ENCODE measurements at places on chromosomes 11 and 22. TPM values are rescaled to one million over a fixed set of nuclear protein-coding genes. Genes with fewer than 3 reads are reported as not detected.

- no peaks in the 10 kb centered on the region for H3K36me3 ChIP-seq
- no peak overlapping the region for H3K4me3 ChIP-seq
- DNase-seq, result no peak
- H3K27me3 ChIP-seq, result no peaks in the 10 kb centered on the region
- no peak overlapping the region for H3K27ac ChIP-seq
- 0 out of 2 replicates have a peak, but pooled peaks cover 6% of the 10 kb centered on the region for H3K4me1 ChIP-seq
These were observed 6.3 kb downstream of the GRIK4 start for GRCh38 chr11:120517801-120518291.

- no peak for DNase-seq
- H3K27ac ChIP-seq, result no peak overlapping the region
- H3K36me3 ChIP-seq, result peaks cover 11% of the 10 kb centered on the region
These were observed 4.2 kb downstream of the SCGB1C1 start for GRCh38 chr11:196786-197731.

DNA sequence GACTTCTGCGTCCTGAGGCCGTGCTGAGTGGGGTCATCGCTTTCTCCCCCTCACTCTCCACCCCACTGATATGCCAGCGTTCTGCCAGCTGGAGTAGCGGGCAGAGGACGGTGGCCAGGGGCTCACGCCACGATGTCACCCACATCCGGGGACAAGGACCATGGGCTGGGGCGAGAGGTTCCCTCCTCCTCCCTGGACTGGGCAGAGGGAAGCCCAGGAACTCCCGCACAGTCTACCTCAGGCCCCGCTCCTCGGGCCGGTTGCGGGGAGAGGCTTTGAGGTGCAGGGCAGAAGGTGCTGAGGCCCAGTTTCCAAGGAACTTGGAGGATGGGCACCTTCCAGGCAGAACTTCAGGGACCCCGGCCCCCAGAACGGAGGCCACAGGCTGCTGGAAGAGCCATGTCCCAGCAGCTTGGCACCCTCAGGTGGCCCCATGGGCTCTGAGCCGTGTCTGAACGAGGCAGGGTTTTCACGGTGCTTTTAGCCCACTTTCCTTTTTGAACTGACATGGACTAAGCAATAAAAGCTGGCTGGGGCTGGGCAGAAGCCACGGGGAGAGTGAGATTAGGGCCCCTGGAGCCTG is 25.4 kb downstream of the ADAMTS15 start:
- H3K4me3 ChIP-seq, result no peak overlapping the region
- no peaks in the 10 kb centered on the region for H3K27me3 ChIP-seq
- no peaks in the 10 kb centered on the region for H3K36me3 ChIP-seq
- H3K27ac ChIP-seq, result no peak overlapping the region
- H3K4me1 ChIP-seq, result peaks cover 22% of the 10 kb centered on the region

DNA sequence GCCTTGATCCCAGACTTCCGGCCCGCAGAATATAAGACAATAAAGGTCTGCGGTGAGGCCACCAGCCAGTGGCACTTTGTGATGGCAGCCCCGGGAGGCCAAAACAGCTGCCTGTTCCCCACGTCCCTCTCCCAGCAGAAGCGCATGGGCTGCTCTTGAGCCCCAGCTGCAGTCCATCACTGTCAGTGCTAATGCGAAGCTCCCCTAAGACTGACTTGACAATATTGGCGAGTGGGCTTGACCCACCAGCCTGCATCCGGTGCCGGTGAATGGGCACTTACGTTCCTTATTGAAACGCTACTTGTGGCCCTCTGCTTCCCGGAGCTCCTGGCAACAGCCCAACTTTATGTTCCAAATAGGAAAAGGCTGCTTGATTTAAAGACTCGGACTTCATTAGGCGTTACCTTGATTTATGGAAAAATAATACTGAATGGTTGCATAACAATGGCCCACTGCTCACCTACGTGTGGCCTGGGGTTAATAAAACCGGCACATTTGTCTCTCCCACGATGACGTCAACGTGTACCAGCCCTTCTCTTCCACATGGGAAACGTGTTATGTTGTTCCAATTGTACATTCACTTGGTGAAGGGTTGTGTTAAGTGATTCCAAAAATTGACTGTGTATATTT is 93.4 kb upstream of the SEPTIN5 start:
- H3K36me3 ChIP-seq, result no peaks in the 10 kb centered on the region
- no peak overlapping the region for H3K4me3 ChIP-seq
- no peak overlapping the region for H3K27ac ChIP-seq
- no peaks in the 10 kb centered on the region for H3K4me1 ChIP-seq
- no peak for DNase-seq
- peaks cover 8% of the 10 kb centered on the region for H3K27me3 ChIP-seq

GRCh38 chr11:117824571-117825537 is at the start of gene FXYD2:
TSS of gene FXYD2 (minus strand) at chr11:117824744. CDS start at chr11:117824678, 66 bp downstream.
- H3K36me3 ChIP-seq, result no peaks in the 10 kb centered on the region
- DNase-seq, result no peak
- no peak within 1 kb of the TSS for H3K27ac ChIP-seq

DNA sequence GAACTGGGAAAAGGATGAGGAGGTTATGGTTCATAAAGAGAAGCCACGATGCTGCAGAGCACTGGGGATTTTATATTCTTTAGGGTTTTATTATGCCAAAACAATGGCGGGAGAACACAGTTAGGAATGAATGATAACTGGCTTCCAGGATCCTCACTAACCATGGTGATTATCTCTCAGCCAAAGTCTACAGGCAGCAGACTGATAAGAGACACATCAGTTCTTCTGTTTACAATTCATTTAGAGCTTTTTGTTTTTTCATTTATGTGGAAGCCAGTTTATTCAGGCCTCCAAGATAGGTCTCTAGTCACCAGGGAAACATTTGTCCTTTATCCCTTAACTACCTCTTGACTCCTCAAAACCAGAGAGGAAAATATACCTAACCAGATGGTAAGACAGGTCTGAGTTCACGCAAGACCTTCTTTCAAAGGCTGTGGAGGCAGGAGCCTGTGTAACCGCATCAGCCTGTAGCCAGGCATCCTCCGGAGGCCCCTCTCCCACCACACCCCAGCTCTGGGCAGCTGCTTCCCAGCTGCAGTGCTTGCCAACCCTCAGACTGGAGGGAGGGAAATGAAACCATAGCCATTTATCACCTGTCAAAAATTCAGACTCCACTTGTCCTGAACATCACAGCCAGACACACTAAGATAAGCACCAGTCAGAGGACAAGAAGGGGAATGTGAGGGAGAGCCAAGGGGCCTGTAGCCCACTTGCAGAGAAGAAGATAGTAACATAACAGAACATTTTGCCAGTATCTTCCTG is 57.2 kb upstream of the FAM181B start:
- no peaks in the 10 kb centered on the region for H3K27me3 ChIP-seq
- H3K36me3 ChIP-seq, result no peaks in the 10 kb centered on the region
- H3K4me3 ChIP-seq, result no peak overlapping the region
- no peaks in the 10 kb centered on the region for H3K4me1 ChIP-seq

DNA sequence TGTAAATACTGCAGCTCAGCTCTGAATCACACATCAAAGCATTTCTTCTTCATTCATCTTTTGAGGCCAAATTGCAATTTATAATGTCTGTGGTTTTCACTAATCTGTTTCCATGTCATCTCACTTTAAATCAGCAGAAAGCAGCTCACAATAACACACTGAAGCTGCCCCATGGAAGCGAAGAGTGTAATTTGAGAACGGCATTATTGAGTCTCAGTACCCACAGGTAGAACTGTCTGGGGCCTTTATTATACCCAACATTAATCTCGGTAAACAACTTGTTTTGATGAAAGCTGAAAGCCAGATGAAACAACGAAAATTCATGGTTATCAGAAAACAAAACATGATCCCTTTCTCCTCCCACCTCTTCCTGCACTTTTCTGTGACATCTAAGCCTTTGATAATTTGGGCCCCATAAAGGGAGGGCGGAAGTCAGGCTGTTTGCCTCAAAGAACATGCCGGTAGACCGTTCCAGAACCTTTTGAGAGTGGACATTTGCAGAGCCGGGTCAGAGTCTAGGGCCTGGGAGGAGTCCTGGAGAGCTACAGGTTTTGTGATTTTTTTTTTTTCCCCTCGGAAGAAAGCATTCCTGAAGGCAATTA is 68.2 kb upstream of the SESN3 start:
- H3K36me3 ChIP-seq, result no peaks in the 10 kb centered on the region
- no peak for DNase-seq
- no peaks in the 10 kb centered on the region for H3K4me1 ChIP-seq
- no peaks in the 10 kb centered on the region for H3K27me3 ChIP-seq
- no peak overlapping the region for H3K27ac ChIP-seq

GRCh38 chr11:123577081-123577598 is 77.3 kb downstream of the SCN3B start:
- H3K27ac ChIP-seq, result no peak overlapping the region
- no peaks in the 10 kb centered on the region for H3K27me3 ChIP-seq
- H3K4me3 ChIP-seq, result no peak overlapping the region
- no peaks in the 10 kb centered on the region for H3K4me1 ChIP-seq
- no peaks in the 10 kb centered on the region for H3K36me3 ChIP-seq

GRCh38 chr11:13011466-13012055 is 2.4 kb downstream of the RASSF10 start:
- peaks cover 13% of the 10 kb centered on the region for H3K4me1 ChIP-seq
- H3K27ac ChIP-seq, result no peak overlapping the region
- H3K36me3 ChIP-seq, result no peaks in the 10 kb centered on the region
- peaks cover 86% of the 10 kb centered on the region for H3K27me3 ChIP-seq

- no peak overlapping the region for H3K4me3 ChIP-seq
- no peaks in the 10 kb centered on the region for H3K36me3 ChIP-seq
- DNase-seq, result peak; percentile 29
- H3K27ac ChIP-seq, result no peak overlapping the region
- H3K4me1 ChIP-seq, result no peaks in the 10 kb centered on the region
These were observed 59.6 kb upstream of the PAX6 start for GRCh38 chr11:31870609-31871309.

GRCh38 chr11:132349811-132350733 is 979.7 kb downstream of the NTM start:
- H3K27me3 ChIP-seq, result no peaks in the 10 kb centered on the region
- H3K27ac ChIP-seq, result no peak overlapping the region
- no peaks in the 10 kb centered on the region for H3K4me1 ChIP-seq
- no peaks in the 10 kb centered on the region for H3K36me3 ChIP-seq
- no peak overlapping the region for H3K4me3 ChIP-seq

- H3K27ac ChIP-seq, result peak overlapping the region; percentile 83
- H3K4me3 ChIP-seq, result peak overlapping the region; percentile 92
- H3K36me3 ChIP-seq, result peaks cover 53% of the 10 kb centered on the region
- H3K27me3 ChIP-seq, result no peaks in the 10 kb centered on the region
- DNase-seq, result no peak
These were observed 7.5 kb downstream of the DPAGT1 start for GRCh38 chr11:119093942-119094815.

C11orf86 gene
- total RNA-seq, result not detected

PHETA2 gene
- 14.9 TPM for total RNA-seq

Data from SJSA1 (cell line).